CD4-positive, alpha-beta T cell treated with Interleukin-15 for 4 hours (primary cell): ENCODE measurements at places on chromosomes 1 and 21.

DNA sequence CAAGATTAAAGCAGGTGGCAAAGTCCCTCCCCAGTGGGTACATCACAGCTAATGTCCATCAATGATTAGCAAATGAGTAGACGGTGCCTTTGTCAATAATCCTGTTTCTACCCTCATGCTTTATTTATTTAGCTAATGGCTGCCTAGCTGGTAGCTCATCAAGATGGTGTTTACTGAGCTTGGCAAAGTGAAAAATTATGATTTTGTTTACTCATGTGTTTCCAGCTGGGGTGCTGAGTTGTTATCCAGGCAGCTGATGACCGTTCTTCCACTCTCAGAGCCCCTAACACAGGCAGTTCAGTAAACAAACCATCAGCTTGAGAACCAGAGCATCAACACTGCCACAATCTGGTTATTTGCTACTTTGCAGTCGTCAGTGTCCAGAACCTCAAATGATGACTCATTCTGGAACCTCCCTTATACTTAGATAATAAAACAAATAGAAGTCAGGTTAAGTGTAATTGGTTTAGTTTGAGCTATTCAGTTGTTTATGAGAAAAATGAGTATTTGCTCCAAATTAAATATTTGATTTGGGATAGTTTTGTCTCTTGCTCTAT lies 163.9 kb downstream of the ST6GALNAC5 start:
- no peak for DNase-seq

DNA sequence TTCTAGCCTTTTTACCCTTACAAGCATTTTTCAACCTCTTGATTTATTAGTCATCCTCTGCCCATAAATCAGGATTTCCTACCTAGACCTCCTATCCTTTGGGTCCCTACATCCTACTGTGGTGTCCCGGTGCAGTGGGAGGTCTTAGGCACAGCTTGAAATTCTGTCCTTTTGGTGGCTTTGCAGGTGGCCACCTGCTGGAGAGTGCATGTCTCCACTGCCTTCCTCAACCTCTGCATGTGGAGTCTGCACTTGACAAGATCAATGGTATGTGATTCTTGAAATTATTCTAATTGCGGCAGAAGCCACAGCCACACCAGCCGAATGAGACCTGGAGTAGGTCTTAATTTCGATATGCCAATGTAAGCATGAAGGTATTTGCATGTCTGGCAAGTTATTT lies 11.4 kb upstream of the KCNA3 start:
- DNase-seq: peak; percentile 31

DNA sequence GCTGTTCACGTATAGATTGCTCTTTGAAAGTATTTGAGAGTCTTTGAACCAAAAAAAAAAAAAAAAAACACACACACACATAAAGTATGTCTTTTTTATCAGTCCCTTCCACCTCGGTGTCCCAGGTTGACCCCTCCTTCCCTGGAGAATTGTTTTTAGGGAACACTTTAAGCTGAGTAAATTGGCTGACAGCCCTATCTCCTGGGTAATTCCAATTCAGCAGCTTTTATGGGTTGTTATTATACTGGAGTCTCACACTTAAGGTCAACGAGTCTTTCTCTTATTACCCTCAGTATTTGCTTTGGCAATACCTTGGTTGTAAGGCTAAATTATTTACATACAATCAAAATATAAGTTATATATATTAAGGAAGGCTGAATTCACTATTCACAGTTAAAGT lies 69.4 kb downstream of the SLC30A10 start:
- no peak for DNase-seq

GRCh38 chr1:174654560-174654959 lies 206.8 kb downstream of the GPR52 start:
- DNase-seq: no peak

DNA sequence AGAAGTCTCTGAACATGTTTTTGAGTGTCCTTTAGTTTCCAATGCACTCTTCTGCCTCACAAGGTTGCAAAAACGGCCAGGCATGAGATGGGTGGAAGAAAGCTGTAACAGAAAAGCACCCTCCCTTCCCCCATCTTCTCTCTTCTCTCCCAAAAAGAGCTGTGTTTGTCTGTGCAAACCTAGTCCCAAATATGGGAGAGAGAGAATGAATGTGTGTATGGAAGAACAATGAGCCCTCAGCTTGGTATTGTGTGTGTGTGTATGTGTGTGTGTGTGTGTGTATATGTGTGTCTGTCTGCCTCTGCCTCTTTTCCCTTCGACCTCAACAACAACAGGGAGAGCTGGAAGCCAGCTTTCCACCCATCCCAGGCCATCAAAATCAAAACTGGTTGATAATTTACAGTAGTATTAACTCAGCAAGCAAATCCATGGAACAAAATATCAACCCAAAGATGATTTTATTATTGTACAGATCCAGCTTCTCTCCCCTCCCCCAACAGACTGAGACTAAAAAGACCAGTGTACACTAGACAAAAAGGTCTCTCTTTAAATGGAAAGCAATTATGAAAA lies 1.8 kb downstream of the RERE start:
- no peak for DNase-seq

DNA sequence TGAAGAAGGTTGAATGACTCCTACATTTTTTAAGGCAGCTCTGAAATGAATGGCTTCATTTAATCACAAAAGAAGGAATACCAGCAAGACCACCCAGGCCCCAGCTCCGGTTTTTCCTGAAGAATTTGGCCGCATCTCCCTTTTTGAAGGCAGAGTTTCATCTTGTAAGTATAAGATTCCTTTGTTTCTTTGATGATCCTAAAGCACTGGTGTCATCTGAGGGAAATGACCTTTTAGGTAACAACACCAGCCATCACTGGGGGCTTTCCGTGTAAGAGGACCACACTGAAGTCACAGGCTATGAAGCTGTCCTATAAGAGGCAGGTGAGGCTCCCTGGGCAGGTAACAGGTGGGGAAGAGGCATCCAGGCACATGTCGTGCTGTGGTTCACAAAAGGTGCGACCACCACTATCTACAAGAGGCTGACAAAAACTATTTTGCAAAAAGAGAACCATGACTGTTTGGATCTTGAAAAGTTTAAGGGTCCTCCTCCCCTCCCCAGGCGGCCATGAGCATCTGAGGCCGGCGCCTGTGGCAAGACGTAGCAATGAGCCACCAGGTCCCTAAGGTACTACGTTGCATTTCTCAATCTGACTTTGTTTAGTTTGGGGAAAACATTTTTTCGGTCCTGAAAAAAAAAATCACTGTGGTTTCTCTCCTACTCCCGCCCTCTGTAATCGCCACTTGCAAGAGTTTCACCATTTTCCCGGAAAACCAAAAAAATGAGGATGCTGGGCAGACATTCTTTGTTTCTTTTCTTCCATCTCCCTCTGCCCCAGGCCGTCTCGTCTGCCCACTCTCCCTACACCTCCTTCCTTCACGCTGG lies 46.3 kb upstream of the IRF2BP2 start:
- DNase-seq: no peak

- no peak for DNase-seq
Observed at GRCh38 chr1:60034999-60035398, 38.6 kb downstream of the C1orf87 start.

GRCh38 chr21:42621819-42622177 lies 31.6 kb upstream of the PDE9A start:
- no peak for DNase-seq
